Memory B cell (primary cell): ENCODE measurements at places on chromosomes 13 and 19.

DNA sequence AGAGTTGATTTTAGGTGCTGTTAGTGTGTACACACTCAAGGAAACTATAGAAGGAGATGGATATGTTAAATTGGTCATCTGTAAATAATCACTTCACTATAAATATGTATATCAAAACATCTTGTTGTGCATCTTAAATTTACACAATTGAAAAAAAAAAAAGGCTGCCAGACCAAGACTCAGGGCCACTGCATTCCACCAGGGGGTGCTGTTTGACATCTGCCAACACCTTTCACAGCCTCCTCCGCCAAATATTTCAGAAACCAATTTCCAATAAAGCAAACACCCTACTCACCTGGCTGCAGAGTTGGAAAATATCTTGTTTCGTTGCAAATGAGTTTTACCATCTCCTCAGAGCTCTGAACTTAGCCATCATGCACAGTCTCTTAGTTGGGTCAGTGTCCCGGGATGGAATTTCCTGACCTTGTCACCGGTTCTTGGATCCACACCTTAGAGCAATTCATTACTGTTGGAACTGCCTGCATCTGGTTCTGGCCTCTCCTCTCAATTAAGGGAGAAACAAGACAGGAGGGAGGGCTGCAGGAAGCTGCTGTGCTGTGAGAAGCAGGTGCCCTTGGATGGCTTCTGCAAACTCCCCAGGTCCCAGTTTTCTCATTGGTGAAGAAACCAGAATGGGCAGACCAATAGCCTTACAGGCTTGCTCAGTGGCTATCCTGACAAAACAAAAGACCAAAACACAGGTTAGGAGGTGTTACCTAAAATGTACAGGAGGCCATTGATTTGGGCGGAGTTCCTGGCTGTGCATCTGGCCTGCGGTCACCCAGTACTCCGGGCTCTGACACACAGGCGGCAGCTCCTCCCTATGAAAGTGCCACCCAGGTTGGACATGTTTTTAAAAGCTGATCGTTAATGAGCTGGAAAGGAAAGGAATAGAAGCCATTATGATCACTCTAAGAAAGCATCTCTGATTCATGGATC lies 746.6 kb downstream of the UQCRFS1 start:
- peak; percentile 9 for DNase-seq

GRCh38 chr13:112185466-112185865 lies 118.5 kb downstream of the SOX1 start:
- DNase-seq = no peak

DNA sequence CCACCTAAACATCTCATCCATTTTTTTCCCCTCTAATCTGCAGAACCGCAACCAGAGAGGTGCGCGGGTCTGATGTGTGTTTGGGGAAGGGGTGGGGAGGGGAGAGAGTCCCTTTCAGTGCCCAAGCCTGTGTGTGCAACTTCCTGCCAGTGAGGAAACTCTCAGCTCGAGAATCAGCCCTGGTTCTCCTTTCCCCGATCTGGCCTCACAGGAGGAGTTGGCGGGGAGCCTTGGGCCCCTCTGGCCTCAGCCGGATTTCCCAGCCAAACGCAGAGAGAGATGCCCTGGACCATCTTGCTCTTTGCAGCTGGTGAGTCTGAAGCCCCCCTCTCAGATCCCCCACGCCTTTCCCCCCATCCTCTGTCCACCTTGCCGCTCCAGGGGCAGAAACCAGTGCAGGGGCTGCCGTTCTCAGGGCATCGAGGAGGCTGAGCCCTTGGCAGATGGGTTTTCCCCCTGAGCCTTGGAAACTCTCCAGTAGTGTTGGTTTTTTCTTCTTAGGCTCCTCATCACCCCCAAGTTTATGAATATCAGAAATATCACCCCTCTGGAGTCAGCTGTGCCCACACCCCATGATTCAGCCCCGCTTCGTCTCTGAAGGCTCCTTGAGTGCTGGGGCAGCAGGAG lies at the start of gene C19orf38:
Gene C19orf38, plus strand, starts transcription at position 186 of the 627 bp plus-strand sequence. Its CDS starts 94 bp downstream, at position 280.
- DNase-seq = no peak

GRCh38 chr13:32246468-32246867 lies 68.7 kb downstream of the ZAR1L start:
- peak; percentile 18 for DNase-seq
